CD8-positive, alpha-beta memory T cell (primary cell): ENCODE measurements at places on chromosomes 1 and 21. TPM values are rescaled to one million over a fixed set of nuclear protein-coding genes. Genes with fewer than 3 reads are reported as not detected.

GRCh38 chr1:230487773-230488428 lies 61.8 kb upstream of the PGBD5 start:
- H3K36me3 ChIP-seq, result no peaks in the 10 kb centered on the region
- no peak overlapping the region for H3K4me3 ChIP-seq
- H3K27me3 ChIP-seq, result no peaks in the 10 kb centered on the region
- no peak for DNase-seq
- no peaks in the 10 kb centered on the region for H3K4me1 ChIP-seq
- H3K27ac ChIP-seq, result no peak overlapping the region

- no peaks in the 10 kb centered on the region for H3K36me3 ChIP-seq
- H3K4me1 ChIP-seq, result peaks cover 11% of the 10 kb centered on the region
- H3K27ac ChIP-seq, result no peak overlapping the region
- DNase-seq, result no peak
- H3K4me3 ChIP-seq, result no peak overlapping the region
Measured at GRCh38 chr1:229068270-229068987, 202.5 kb upstream of the RAB4A start.

- peaks cover 6% of the 10 kb centered on the region for H3K36me3 ChIP-seq
- no peaks in the 10 kb centered on the region for H3K27me3 ChIP-seq
- H3K4me3 ChIP-seq, result no peak overlapping the region
- H3K4me1 ChIP-seq, result no peaks in the 10 kb centered on the region
- no peak for DNase-seq
Measured at GRCh38 chr1:89576013-89576412, 51.4 kb downstream of the LRRC8B start.

The DMBX1 gene
- not detected for total RNA-seq

The LSS gene
- total RNA-seq, result 20.4 TPM
